ENCODE measurements at places on chromosomes 4 and X. TPM values are rescaled to one million over a fixed set of nuclear protein-coding genes. Genes with fewer than 3 reads are reported as not detected.

DNA sequence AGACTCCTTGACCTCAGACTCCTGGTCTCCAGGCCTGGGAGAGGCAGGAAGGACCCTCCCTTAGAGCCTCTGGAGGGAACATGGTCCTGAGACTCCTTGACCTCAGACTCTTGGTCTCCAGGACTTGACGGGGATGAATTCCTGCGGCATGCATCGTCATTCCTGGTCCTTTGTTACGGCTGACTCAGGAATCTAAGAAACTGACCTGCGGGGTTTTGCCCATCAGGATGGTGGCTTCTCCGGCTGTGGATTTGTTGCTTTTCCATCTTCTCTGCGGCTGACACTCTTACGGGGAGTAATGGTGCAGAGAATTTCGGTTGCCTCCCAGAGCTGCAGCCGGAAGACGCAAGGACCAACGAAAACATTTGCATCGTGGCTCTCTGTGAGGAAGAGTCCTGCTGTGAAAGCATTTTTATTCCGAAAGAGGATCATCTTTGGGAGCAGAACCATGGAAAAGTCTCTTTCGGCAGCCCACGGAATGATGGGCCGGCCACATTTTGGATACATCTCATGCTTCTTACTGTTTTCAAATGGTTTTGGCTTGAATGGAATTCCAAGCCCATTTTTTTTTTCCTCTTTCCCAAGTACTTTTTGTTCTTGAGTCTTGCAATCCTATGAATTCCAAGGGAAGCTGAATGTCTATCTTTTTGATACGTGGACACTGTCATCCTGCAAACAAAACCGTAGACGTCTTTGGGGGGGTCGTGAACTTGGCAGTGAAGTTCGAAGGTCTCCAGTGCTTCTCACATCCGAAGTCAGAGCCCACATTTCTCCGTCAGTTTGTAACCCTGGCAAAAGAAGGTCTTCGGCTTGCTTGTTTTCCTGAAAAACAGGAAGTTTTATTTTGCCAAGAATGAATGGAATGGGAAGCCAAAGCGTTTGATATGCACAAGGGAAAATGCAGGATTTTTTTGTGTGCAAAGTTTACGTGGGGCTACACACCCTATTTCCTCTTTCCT lies 36.5 kb downstream of the SHOX start:
- H3K4me3 ChIP-seq: no peak overlapping the region
- no peaks in the 10 kb centered on the region for H3K4me1 ChIP-seq
- no peaks in the 10 kb centered on the region for H3K36me3 ChIP-seq
- no peak overlapping the region for H3K27ac ChIP-seq

DNA sequence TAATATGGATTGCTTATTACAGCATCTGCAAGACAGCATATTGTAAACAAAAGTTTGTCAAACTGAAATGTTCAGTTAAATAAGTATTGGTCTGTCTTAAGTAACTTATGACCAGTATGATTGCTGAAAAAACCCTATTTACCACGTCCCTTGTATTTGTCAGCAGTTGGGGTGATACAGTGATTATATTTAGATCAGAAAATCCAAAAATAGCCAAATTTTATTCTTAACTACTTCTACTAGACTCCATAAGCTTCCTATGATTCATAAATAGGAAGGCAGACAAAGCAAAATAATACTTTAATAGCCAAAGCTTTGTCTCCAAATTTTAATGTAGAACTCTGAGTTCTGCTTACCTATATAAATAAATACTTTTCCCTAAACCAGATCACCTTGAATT lies 45.3 kb downstream of the TBCK start:
- no peak for DNase-seq
- H3K36me3 ChIP-seq: peaks cover 5% of the 10 kb centered on the region
- no peak overlapping the region for H3K4me3 ChIP-seq
- no peaks in the 10 kb centered on the region for H3K27me3 ChIP-seq
- peaks cover 2% of the 10 kb centered on the region for H3K4me1 ChIP-seq
- no peak overlapping the region for H3K27ac ChIP-seq

STATH gene
- not detected for total RNA-seq

DNA sequence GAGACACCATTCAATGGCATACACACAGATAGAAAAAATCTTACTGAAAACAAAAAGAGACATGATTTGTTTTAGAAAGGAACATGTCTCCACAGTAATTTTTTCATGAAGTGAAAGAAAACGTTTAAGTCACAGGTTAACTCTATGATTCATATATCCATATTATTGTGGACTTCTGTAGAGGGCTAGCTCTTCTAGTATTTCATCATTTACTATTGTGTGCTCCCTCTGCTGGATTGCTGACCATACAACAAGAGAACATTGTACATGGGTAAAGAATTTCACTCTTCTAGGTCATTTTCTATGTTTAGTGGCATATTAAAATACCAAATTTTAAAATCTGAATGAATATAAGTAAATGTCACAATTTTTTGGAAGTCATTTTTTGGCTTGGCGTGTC lies 91.8 kb upstream of the POU3F4 start:
- no peaks in the 10 kb centered on the region for H3K36me3 ChIP-seq
- H3K4me1 ChIP-seq: no peaks in the 10 kb centered on the region
- no peaks in the 10 kb centered on the region for H3K27me3 ChIP-seq
- DNase-seq: no peak
